ENCODE measurements at places on chromosomes 12 and 14.

- no peak for DNase-seq
Measured at GRCh38 chr14:51185754-51186153, 54.3 kb upstream of the TMX1 start.

- peak; percentile 33 for DNase-seq
Measured at GRCh38 chr14:55746558-55746957, 166.6 kb downstream of the KTN1 start.

DNA sequence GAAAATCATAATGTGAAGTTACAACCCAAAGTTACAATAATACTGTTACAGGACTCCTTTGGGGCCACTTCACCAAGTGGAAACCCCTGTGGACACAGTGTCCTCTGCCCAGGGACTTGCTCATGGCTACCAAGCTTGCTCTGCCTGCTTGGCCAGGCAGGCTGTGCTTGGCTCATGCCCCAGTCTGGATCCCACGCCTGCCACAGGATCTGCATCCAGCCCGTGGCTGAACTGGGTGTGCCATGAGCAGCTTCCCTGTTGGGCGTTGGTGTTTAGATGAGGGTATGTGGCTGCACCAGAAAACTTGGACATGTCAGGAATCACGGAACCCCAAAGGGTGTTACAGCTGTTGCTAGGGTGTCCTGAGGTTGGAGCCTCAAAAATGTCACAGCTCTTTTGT lies 820.9 kb downstream of the SLC6A15 start:
- DNase-seq, result no peak

- DNase-seq, result no peak
Measured at GRCh38 chr14:68681256-68682011, 111.4 kb downstream of the ZFP36L1 start.
